Stomach (tissue), 19 donors: ENCODE measurements at places on chromosomes 4 and X. TPM values are rescaled to one million over a fixed set of nuclear protein-coding genes. Genes with fewer than 3 reads are reported as not detected.

Gene IL3RA
- total RNA-seq: not detected

DNA sequence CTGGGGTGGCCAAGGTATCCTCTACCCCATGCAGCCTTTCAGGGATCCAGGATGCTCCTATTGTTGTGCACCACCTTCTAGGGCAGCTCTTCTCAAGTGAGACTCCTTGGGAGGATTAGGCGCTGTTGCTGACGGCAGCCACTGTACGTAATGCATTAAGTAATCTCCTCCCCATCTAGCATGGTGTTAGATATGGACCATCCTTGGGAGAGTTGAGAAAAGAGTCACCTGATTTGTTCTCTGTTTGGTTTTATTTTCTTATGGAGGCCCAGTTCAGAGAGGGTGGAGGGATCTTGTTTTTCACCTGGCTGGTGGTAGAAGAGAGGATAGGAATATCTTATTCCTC lies 46.4 kb downstream of the GYG2 start:
- no peak for DNase-seq

- DNase-seq: no peak
Observed at GRCh38 chr4:82090717-82091116, 283.1 kb downstream of the HNRNPD start.

GRCh38 chrX:14411326-14411725 lies 118.0 kb upstream of the GLRA2 start:
- no peak for DNase-seq

Gene CLDN34
- total RNA-seq: not detected

- no peak for DNase-seq
Observed at GRCh38 chr4:36310793-36311192, 29.4 kb downstream of the DTHD1 start.

- no peak for DNase-seq
Observed at GRCh38 chrX:150409964-150410363, 46.8 kb downstream of the MAMLD1 start.

Gene CYLC1
- not detected for total RNA-seq

Gene FRAS1
- 1.2 TPM for total RNA-seq

Gene GYPB
- total RNA-seq: not detected

DNA sequence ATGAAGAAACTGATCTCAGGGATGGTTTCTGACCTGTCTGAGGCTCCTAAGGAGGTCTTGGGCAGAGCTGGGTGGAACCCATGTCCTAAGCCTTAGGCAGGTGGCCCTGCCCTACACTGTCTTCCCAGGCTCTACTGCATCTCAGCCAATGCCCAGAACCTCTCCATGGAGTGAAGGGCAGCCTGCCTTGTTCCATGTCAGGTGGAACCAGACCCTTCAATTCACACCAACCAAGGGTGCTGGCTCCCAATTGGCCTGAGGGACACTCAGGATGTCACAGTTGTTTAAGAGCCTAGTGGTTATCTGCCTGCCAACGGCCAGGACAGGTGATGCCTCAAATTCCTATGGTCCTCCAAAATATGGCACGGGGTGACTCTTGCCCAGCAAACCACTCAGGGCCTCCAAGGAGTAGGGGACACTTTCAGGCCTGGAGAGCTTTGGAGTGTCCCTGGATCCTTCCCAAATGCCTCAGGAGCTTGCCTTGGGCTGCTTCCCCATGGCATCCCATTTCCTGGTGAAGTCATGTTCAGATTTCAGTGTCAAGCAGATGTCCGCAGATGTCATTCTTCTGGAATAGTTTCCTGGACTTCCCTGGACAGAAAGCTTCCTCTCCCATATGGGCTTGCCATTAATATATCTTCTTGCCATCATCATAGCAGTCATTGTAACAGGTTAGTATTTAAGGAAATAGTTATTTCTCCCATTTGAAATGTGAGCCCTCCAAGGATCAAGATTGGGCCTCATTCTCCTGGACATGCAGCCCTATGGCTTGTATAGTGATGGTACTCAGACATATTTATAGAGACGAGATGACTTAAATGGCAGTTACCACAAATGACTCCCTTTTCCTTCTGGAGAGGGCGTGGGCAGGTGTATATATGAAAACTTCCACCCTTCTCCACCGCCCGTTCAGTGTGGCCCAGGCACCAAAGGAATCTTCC lies 67.1 kb downstream of the MED28 start:
- no peak for DNase-seq

DNA sequence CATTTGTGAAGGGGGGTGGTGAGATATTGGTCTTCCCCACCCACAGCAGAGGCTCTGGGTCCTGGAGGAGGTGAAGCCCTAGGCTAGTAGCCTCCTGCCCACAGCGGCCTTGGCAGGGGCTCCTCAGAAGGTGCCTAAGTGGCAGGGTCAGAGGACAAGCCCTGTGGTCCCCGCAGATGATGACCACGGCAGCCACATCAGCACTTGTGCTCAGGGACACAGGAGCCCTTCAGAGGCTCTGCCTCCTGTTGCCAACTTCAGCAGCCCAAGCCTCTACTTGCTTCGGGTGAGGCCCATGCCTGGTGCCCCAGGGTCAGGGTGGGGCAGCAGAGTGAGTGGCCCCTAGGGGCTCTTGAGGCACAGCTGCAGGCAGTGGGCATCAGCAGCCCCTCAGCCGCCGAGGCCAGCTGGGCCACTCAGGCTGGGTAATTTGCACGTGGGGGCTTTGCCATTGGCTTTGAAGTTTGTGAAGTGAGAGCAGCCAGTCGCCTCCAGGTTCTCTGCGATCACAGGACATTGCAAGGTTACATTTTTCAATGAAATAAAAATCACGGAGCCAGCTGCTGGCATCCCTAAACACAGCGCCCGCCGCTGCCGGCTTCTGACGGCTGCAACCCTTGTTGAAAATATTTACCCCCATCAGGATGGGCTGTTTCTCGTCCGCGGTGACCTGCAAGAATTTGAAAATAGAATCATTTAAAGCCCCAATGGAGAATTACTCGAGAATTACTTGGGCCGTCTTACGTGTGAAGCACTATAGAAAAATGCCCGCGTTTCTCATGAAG lies 108.5 kb downstream of the HMX1 start:
- no peak for DNase-seq

Gene TENM3
- total RNA-seq: 8.3 TPM

DNA sequence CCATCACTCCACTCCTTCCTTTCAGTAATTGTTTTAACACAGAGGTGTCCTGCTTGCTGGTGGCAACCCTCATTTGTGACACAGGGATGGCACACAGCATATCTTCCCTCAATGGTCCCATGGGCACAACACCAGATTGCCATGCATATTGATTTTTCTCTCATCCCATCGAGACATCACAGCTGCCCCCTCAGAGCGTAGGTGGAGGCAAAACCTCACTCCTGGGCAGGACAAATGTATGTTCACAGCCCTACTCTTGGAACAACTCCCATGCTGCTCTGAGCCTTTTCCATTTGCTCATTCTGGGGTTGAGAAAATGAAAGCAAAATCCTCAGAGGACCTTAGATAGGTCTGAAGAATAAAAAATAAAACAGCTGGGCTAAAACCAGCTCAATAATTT lies 172.2 kb downstream of the GABRB1 start:
- no peak for DNase-seq

DNA sequence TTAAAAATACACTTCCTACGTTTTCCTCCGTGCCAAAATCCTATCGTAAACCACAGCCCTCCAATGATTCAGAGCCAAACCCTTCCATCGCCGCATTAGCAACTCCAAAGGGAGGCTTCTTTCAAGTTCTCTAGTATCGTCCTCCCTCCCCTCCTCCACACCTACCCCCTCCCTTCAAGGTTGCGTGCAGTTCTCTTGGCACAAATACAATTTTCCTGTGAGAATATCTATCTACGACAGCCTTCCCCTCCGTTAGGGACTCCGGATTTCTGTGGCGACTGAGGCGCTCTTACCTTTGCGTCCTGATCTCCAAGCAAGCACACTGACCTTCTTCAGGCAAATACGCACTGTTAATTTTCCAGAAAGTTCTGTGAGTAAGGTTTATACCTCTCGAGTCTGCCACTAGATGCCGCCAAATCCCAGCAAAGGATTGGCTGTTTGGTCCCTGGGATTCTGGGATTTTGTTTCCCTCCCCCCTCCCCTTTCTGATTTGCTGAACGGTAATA lies 1.2 kb upstream of the MORF4L2 start:
- DNase-seq: peak; percentile 54

DNA sequence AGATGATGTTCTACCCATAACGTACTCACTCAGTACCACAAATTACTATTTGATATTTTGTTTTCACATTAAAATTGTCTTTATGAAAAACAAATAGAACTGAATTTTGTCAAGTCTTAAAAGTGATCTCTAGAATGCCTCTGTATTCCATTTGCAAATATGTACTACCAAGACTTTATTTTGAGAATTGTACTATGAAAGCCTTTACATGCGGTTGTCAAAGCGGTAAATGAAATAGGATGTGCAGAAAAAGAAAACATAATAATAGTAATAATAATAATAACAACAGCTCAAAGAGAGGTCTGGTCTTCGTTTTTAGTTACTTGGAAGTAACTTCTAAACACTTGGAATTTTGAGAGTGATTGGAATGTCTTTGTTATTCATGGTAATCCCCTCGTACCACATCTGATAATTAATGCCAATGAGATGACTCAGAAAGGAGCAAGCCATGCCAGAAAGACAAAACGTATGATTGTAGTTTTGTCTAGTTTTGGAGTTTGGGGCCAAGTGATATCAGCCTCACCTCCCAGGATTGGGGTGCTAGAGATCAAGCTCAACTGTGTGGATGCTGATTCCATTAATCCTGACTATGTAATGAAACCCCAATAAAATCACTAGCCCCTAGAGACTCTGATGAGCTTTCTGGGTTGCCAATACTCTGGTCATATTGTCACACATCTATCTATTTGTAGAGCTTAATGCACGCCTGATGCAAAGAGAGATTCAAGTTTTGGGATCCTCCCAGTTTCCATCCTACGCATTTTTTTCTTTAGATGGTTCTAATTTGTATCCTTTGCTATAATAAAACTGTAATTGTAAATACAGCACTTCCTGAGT lies 20.2 kb upstream of the CTSO start:
- no peak for DNase-seq

Gene AFF2
- total RNA-seq: 0.72 TPM

DNA sequence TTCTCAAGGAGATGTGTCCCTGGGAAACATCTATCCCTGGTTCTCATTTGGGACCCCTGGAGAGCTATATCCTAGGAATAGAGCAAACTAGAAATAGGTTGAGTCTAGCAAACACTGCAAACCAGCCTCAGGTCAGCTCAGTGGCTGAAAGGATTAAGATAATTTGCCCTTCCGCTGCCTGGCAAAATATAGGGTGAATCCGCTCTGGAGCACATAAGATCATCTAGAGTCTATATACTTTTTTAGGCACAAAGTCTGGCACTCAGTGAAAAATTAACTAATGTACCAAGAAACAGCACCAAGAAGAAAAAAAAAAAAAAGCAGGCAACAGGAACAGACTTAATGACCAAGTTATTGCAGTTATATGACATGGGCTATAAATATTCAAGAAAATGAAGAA lies 7.3 kb upstream of the GUCY2F start:
- no peak for DNase-seq

Gene EDNRA
- total RNA-seq: 4.9 TPM

Gene KLF8
- total RNA-seq: 0.29 TPM

Gene NLRP2B
- total RNA-seq: not detected

DNA sequence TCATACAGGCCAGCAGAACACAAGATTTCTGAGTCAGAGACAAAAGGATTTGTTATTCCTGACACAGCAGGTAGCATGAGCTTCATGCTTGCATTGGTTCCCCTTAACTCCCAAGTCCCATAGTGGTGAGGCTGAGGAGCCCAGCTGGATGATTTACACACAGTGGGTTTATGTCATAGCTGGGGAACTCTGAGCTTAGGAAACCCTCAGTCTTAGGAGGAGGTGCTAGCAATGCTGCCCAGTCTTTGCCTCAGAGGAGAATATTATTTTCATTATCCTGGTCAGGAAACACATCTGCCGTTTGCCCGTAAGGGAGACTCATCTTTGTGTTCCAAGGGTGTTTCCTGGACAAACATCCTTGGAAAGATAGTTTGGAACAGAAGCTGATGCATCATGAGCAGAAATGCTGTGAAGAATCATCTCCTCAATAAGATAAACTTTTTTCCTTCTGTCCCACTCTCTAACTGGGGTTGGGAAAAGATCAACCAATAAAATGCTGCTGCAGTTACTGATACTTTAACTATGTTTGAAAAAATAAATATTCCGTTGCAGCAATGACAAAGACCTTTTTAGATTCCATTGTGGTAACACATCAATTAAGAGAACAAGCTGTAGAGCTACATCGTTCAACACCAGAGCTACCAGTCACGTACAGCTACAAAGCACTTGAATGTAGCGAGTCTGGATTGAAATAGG lies 146.8 kb downstream of the DCLK2 start:
- no peak for DNase-seq

Gene RAB39B
- 1.5 TPM for total RNA-seq

DNA sequence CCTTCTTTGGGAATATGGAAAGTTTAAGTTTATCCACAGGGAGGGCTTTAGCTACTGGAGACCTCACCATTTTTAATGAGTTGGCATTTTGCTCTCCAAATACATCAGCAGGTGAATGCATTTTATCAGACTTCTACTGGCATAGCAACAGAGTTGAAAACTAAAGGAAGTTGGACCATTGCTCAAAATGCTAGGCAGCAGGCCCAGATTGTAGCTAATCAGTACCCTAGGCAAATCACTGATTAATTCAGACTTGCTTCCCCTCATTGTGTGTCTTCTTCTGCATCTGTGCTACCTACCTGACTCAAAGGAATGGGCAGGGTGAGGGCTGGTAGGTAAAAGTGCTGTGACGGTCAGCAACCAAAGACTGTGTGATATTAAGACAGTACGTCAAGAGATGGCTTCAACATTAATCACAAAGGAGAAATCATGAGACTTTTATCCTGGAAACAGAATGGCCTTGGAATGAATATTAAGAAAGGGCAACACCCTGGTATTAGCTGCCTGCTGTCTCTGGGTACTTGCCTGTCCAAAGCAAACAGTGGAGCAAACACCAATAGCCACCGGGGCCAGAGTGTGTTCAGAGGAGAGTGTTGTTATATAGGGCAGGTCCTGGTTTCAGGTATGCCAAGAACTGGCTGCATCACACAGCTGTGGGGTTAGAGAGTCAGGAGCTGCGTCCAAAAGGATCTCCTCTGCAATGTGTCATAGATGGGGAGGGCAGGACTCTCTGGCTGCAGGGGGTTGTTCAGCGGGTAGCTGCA lies 17.1 kb upstream of the SMIM20 start:
- peak; percentile 74 for DNase-seq

DNA sequence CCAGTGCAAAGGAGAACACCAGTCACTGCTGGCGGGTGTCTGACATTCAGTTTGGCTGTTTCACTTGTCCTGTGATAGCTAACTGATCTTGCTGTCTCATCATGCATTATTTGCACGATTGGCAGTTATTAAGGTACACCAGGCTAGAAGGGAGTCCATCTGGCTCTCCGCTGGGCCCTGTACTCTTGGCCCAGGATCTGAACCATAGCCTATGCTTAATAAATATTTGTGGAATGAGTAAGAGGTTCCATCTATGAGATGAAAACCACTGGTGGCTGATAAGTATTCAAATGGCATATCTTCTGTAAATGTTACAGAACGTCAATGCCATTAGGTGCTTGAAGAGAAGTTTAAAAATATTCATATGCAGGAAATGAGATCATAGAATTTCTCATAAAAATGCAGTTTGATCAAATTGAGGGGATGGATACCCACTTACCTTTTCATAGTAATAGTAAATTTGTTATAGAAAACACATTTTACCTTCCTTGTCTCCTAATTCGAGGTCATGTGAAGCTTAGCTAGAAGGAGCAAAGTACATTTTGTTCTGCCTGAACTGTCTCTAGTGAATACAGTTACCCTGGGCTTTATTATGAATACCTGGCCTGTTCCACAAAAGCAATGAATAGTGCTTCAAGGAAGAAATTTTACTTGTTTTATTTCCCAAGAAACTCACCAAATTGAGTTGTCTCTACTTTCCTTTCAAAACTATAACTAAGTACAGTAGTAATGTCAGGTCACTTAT lies 213.5 kb downstream of the CBR4 start:
- peak; percentile 66 for DNase-seq
